ENCODE measurements at places on chromosomes 16 and 17.

DNA sequence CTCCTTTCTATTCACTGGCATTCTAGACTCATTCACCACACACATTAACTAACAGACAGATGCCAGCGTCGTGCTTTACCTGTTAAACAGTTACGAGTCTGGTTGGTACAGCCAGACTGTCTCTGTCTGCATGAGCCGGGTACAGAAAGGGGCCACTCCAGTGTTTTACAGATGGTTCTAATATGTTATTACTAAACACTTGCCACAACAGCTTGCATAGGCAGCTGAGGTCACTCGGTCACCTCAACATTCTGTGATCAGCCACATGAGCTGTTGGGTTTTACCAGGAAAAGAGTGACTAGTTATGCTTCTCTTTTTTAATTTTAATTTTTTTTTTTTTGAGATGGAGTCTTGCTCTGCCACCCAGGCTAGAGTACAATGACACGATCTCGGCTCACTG is 25.2 kb downstream of the CD300A start:
- DNase-seq = no peak

DNA sequence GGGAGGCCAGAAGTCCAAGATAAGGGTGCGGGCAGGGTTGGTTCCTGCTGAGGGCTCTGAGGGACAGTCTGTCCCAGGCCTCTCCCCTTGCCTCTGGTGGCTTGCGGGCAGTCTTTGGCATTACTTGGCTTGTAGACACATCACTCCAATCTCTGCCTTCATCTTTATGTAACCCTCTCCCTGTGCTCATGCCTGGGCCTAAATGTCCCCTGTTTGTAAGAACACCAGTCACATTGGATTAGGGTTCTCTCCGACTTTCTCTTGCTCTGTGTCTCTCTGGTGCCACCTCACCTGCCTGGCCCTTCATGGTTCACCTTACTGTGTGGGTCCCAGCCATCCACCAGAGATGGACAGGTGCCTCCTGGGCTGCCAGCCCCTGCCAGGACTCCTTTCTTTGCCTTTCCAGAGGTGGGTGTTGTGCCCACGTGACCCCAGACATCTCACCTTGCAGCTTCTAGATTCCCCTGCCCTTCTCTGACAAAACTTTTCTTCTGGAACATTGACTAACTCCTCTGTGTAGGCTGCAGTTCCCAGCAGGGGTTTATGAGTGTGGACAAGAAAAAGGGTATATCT is 205.8 kb downstream of the MSI2 start:
- DNase-seq = no peak

- DNase-seq = no peak
Measured at GRCh38 chr17:48733632-48734328, 5.2 kb upstream of the HOXB13 start.

DNA sequence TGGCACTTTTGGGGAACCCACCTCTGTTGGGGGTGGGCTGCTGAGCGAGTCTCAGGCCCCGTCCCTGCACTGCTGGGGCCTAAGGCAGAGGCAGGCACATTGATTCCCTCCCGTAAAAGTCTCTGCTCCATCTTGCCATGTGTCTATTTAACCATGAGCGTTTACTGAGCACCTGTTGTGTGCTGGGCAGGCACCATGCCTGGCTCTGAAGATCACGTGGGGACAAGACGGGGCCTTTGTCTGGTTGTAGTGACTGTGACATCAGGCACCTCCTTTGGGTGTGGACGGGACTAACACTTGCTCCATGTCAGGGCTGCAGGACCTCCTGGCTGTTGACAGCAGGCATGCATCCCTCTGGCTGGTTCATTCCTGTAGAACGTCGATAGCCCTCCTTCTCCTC is 204.7 kb upstream of the CIBAR2 start:
- no peak for DNase-seq

GRCh38 chr16:81583893-81584631 is 139.5 kb downstream of the CMIP start:
- no peak for DNase-seq

DNA sequence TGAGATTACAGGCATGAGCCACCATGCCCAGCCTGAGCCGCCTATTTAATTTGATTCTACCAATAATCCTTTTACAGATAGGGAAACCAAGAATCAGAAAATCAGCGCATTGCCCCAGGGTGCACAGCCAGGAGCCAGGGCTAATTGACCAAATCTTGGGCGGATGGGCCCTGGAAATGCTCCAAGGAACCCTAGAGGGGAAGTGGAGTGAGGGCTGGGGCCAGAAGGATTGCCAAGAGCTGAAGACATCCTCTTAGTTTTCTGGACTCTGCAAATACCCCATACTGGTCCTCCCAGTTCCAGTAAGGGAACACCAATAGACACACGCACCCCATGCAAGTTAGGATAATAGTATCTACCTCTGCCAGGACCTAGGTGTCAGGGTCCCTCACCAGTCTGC is 3.8 kb downstream of the FHOD1 start:
- no peak for DNase-seq

DNA sequence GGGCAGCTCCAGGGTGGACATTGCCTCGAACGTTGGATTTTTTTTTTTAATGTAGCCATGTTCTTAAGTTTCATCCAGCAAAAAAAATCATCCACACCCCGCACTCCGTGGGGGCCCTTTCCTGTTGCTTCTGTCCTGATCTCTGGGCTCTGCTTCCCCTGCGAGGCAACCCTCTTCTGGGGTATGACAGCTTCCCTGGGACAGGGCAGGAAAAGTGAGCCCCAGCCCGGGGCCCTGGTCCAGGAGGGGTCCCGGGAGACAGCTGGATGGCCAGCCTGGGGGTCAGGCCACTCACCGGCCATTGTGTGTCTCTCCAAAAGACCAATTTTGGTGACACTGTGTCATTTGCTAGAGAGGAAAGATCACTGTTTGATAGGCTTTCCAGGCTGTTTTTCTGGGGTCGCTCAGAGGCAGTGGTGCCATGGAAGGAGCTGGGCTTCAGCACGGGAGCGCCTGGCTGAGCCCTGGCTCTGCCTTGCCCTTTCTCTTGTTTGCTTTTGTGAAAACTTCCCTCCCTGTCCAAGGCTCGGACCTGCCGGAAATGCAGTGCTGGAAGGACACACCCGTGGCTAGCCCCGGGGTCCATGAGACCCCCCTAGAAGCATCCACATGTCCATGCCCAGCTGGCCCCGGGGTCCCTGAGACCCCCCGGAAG is 41.0 kb upstream of the CHMP6 start:
- DNase-seq = no peak

DNA sequence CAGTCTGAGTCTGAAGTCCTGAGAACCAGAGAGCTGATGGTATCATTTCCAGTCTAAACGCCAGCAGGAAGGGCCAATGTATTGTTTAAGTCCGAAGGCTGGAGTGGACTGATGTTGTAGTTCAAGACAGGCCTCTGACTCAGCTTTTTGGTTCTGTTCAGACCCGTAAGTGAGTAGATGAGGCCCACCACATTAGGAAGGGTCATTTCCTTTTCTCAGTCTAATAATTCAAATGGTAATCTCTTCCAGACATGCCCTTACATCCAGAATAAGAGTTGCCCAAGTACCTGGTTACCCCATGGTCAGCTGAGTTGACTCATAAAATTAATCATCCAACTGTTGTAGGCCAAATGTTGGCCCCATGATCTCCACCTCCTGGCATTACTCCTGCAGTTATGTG is 442.6 kb upstream of the HSBP1 start:
- DNase-seq = no peak

DNA sequence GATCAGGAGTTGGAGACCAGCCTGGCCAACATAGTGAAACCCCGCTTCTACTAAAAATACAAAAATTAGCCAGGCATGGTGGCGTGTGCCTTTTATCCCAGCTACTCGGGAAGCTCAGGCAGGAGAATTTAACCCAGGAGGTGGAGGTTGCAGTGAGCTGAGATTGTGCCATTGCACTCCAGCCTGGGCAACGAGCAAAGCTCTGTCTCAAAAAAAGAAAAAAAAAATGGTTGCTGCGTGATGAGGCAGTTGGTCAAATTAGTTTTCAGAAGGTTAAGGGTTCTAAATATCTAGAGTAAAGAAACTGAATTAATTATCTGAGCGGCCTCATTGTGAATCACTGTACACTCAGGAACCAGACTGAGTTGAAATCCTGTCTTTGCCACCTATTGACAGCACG is 3.5 kb upstream of the CD68 start:
- no peak for DNase-seq

GRCh38 chr17:38897671-38898290 is 27.6 kb upstream of the LASP1NB start:
- no peak for DNase-seq
